ENCODE measurements at places on chromosomes 5 and 9.

DNA sequence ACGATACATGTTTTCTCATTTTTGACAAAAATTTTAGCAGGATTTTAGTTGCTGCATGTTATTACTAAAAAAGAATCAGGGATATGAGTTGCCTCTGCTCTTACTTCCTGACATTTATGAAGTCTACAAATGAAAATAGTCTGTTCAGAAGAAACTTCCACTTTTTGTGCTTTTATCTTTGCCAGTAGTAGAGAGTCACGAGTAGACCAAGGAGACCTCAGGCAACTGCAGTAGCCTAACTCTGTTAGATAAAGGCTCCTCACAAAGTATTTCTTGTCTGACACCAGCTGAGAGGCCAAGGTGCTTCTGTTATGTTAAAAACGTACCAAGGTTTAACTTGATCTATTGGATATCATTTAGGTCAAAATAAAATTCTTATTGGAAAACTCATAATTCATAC, 333.9 kb downstream of the NR2F1-AS1 start:
- DNase-seq = no peak

GRCh38 chr9:90169490-90169889, 473.1 kb downstream of the DIRAS2 start:
- no peak for DNase-seq

DNA sequence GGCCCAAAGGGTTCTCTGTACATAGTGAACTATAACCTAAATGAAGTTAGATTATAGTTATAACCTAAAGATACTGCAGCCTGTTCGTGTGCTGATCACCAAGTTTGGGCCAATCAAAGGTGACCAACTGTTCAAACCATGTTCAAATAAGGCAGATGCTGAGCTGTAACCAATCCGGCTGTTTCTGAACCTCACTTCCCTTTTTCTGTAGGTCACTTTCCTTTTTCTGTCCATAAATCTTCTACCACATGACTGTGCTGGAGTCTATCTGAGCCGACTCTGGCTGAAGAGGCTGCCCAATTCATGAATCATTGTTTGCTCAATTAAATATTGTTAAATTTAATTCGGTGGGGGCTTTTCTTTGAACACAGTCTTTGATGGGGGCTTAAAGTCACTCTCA, 1920.2 kb downstream of the MAT2B start:
- DNase-seq = no peak

DNA sequence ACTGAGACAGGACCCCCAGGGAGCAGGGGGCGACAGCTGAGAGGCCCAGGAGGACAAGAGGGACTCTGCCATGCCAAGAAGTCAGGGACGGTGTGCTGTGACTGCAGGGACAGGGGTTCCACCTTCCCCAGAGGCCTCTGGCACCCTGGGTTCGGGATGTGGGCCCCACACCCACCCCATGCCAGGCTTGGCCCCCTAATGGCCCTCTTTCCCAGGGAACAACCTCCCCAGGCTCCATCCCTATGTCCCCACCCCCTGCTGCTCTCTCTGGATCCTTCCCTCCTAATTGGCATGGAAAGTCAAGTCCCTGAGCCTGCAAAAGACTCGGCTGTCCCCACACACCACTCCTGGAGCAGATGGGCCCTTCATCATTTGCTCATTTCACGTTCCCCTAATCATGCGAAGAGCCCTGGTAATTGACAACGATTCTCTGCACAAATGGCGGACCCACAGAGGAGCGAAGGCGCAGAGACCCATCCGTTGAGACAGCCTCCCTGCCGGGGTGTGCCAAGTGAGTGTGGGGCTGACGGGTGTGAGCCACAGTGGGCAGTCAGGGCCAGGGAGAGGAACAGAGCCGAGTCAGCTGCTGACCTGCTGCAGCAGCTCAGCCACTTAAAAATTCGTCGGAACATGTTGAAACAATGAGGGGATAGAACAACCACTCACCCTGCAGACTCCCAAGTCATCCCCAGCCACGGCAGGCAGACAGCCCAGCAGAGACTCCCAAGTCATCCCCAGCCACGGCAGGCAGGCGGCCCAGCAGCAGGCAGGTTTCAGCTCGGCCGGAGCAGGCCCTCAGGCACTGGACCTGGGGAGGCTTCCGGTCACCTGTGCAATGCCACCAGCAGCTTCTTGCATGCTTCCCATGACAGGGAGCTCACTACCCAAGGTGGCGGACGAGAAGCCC, 109.0 kb downstream of the VAV2 start:
- no peak for DNase-seq

DNA sequence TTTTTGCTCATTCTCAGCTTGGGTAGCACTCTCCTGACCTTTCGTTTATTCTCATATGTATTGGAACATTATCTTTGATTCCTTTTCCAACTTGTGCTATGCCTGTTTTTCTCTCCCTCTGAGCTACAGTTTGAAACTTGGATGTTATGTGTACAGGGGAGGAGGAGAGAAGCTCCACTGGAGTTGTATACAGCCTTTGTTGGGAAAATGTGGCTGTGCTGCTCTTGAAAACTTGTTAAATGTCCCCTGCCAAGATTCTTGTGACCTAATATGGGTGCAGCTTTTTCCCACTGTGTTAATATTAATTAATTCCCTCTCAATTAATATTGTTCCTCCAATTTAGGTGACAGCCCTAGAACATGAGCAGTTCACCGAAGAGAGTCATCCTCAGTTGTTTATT, 235.4 kb downstream of the AOPEP start:
- DNase-seq = no peak

GRCh38 chr5:169875731-169876130, 104.6 kb downstream of the INSYN2B start:
- DNase-seq = no peak

- DNase-seq = no peak
These were observed 22.8 kb downstream of the SMIM23 start for GRCh38 chr5:171808453-171808852.

DNA sequence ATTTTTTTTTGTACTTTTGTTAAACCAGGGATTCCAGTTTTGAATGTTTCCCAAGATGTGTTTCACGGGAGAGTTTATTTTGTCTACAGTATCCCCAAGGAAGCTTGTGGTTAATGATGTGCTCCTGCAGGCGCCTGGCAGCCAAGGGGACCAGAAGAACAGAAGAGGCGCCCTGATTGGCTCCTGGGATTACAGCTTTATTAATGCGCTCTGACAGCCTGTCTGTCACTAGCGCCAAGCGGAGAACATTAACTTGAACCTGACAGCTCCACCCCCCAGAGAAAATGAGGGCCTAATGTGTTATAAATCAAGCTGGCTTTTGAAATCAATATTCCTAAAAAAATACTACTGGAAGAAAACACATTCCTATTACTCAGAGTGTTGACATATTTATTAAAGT, 5.0 kb upstream of the FBXL7 start:
- no peak for DNase-seq

GRCh38 chr9:10045598-10045997, 567.2 kb downstream of the PTPRD start:
- DNase-seq = no peak

DNA sequence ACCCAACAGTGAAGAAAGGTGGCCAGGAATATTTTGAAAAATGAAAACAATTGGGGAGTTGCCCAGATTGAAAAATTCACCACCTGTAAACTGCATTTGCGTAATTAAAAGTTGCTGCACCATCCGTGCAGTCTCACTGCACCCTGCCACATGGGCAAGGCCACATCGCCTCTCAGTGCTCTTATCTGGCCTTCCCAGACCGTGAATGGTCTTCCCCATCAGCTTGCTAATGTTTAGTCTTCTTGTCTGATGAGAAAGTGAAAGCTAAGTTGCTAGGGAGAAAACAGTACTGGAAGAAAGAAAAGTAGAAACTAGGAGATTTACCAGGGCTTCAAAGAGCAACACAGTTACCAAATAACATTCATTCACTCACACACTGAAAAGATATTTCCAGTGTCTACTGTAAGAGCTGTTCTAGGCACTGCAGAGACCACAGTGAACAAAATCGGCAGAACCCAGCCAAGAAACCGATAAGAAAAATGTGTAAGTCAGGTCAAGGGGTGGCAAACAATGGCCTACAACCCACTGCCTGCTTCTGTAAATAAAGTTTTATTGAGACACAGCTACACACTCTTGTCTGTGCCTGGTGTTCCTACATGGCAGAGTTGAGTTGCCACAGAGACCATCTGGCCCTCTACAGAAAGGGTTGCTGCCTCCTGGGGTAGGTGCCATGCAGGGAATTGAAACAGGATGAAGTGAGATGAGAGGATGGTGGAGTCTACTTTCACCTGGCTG, 51.2 kb upstream of the CTSL start:
- no peak for DNase-seq

DNA sequence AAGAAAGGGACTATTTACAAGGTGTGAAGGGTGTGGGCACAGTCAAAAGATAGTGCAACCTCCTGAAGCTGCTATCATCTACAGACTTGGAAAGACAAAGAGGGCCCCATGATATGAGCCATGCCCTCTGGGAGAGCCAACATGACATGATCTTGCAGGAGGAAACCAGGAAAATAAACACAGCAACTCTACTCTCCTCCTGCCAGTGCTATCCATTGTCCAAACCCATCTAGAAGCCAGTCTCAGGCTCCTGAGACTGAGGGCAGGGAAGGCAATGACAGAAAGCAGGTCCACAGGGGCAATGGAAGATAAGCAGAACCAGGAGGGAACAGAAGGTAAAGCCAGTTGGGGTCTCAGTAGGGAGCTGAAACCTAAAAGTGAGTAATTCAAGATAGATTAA, 37.1 kb downstream of the PLPP1 start:
- no peak for DNase-seq

GRCh38 chr5:105803431-105803830, 1867.3 kb downstream of the EFNA5 start:
- DNase-seq = no peak

- DNase-seq = no peak
These were observed 110.1 kb downstream of the SPOCK1 start for GRCh38 chr5:137389042-137389441.

- no peak for DNase-seq
These were observed 205.2 kb downstream of the AGTPBP1 start for GRCh38 chr9:85536514-85536913.

GRCh38 chr5:179336126-179336870, 9.0 kb downstream of the ADAMTS2 start:
- DNase-seq = no peak

GRCh38 chr9:37732952-37733351, 20.7 kb upstream of the TRMT10B start:
- DNase-seq = no peak

DNA sequence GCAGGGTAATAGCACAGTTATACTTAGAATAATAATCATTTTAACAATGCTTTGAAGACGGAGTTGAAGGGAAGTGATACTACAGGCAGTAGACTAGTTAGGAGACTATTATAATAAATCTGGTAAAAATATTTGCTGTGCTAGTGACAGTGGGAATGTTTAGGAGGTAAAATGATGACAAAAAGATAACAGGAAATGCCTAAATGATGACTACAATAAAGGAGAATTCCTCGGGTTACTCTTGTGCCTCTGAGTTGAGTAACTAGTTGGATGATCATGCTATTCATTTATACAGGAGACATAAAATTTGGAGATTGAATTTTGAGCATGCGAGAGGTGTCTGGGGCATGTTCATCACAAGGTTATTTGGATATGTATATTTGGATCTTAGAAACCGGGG, 32.2 kb upstream of the PAM start:
- peak; percentile 87 for DNase-seq

DNA sequence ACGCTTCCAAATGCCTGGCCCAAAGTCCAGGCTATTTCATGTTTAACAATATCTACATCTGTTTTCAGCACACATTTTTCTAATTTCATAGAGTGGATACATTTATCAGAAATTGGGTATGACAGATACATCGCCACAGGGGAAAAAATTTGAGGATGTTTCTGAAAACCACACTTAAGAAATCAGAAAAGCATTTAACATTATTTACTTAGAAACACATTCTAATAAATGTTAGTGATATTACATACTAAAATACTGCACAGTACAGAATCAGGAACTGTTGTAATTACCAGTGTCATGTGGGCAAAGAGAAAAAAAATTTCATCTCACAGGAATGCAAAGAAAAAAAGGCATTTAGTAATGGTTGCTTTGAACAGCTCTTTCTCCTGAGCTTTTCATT, 310.5 kb upstream of the KIF2A start:
- DNase-seq = no peak

DNA sequence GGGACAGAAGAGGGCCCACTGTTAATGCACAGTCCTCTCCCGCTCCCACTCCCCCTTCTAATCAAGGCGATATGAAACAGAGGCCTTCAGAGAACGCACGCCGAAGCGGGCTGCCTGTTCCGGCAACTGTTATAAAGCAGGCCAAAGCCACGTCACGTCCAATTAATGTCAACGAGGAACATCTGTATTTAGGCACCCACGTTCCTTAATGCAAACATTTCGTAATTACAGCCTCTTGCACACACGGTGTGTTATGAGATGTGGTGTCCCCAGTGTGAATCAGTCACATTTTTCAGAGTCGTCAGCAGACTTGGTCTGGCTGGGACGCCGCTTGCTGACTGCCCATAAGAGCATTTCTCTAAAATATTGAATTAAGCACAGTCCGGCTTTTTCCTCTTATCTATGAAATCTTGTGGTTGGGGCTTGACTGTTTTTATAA, 339.0 kb downstream of the NSG2 start:
- peak; percentile 79 for DNase-seq

GRCh38 chr5:53820802-53821171, 260.3 kb downstream of the NDUFS4 start:
- no peak for DNase-seq

- peak; percentile 34 for DNase-seq
These were observed 7.3 kb downstream of the PRR7 start for GRCh38 chr5:177453852-177454396.

GRCh38 chr5:139946006-139946405, 97.1 kb downstream of the NRG2 start:
- no peak for DNase-seq

GRCh38 chr5:132003170-132003744, 8.2 kb downstream of the ACSL6 start:
- peak; percentile 15 for DNase-seq

DNA sequence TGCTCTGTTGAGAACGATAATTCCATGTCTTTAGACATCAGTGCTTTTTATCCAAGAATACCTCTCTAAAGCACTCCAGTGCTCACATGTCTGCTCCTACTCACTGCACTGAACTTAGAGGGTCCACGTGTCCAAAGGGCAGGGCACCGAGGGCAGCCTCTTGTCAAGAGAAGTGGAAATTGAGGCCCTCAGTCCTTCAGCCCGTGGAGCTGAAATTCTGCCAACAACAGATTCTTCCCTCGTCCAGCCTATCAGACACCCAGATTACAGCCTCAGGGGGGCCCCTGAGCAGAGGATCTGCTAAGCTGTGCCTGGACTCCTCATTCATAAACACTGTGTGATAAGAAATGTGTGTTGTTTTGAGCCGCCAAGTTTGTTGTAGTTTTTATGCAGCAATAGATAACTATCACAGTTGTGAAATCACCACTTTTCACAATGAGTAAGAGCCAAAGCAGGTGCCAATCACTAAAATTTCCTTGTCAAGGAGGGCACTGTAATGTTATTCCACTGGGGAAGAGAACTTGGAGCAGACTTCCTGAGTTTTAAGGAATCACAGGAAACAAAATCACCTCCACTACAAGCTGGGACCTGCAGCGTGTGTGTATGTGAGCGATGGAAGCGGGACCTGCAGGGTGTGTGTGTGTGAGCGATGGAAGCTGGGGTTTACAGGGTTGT, 58.8 kb upstream of the IGFBPL1 start:
- DNase-seq = no peak

GRCh38 chr5:21140987-21141386, 1153.0 kb upstream of the CDH18 start:
- DNase-seq = no peak
